Activated effector memory CD4-positive, alpha-beta T cell treated with Interleukin-2 at 50 U/mL for 16 hours (primary cell): ENCODE measurements at places on chromosomes 7 and 10.

DNA sequence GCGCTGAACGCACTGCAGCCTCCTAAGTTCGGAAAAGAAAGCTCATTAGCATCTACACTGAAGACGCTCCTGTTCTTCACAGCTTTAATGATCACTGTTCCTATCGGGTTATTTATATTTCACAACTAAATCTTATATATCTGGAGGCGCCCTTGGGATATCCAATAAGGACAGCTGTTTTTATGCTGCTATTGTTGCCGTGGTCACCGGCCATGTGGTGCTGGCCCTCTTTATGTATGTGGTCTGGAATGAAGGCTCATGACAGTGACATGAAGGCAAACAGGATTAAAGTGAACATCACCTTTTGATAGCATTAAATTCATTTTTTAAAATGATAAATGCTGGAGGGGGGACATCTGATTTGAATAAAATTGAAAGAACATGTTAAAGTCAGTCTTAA, 8.8 kb downstream of the BLVRA start:
- DNase-seq: no peak

DNA sequence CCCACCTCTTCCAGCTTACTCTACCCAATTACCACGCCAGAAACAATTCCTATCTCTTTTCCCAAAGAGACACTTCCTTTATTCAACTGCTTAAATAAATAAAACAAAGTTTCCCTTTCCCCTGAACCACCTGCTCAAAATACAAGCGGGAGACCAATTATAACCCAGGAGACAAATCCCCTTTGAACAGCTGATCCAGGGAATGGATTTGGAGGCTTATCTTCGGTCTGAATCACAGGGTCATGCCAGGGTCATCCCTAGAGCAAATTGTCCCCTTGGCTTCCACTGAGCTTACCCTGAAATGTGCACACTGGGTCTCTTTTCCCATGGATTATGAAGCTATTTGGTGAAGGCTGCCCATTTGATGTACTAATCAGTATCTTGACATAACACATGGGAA, 99.9 kb upstream of the JAZF1 start:
- no peak for DNase-seq

- DNase-seq: no peak
Measured at GRCh38 chr7:106793015-106793975, 71.8 kb upstream of the PIK3CG start.

GRCh38 chr10:63703113-63703670, 182.0 kb downstream of the REEP3 start:
- DNase-seq: no peak

DNA sequence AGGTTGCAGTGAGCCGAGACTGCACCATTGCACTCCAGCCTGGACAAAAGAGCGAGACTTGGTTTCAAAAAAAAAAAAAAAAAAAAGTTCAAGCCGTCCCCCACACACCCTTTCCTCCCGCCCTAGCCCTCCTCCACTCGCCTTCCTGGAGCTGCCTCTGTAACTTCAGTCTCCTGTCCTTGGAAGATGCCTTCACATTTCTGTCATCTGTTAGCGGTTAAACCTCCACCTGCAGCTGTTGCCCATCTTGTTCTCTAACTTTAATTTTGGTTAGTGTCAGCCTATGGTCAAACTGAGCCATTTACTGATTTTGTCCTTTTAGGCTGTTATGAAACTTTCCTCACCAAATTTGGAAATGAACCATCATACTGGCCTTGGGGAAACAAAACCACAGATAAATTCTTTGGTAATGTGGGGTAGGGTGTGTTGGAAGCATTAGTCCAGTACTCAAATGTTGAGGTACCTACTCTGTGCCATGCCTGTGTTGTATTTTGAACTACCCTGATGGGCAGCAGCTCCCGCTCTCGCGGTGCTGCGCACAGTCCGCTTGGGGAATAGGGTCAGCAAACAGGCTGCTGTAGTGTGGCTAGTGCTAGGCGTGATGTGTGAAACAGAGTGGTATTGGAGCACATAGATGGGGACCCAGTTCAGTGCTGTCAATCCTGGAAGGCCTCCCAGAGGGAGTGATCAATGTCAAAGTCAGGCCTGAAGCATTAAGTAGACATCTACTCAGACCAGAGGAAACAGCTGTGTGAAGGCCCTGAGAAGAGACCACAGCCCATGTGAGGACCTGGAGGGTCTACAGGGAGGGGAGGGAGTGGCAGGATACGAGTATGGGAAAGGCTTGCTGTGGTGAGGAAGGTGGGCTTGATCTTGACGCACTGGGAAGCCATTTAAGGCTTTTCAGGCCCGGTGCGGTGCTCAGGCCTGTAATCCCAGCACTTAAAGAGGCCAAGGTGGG, 26.9 kb downstream of the SFXN4 start:
- DNase-seq: no peak

DNA sequence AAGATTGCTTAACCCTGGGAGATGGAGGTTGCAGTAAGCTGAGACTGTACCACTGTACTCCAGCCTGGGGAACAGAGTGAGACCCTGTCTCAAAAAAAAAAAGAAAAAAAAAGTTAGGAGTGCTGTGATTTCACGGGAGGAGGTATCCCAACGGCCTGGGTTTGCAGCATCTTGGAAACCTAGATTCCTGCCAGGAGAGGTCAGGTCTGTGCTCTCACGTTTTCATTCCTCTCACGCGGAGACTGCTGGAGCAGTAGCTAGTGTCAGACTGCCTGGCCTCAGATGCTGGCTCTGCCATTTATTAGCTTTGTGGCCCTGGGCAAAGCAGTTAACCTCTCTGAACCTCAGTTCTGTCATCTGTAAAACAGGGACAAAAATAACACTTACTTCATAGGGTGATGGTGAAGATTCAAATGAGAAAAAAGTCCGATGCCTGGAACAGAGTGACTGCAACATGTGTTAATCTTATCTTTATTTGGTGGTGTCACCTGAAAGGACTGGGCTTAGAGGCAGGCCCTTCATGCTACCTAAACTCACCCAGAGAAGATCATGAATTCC, 94.9 kb downstream of the GAD2 start:
- no peak for DNase-seq
